ENCODE measurements at places on chromosomes 6 and 20.

- peaks cover 28% of the 10 kb centered on the region for H3K4me1 ChIP-seq
- H3K27me3 ChIP-seq: no peaks in the 10 kb centered on the region
- DNase-seq: no peak
- H3K36me3 ChIP-seq: no peaks in the 10 kb centered on the region
Measured at GRCh38 chr20:48159145-48160008, 374.1 kb upstream of the SULF2 start.

GRCh38 chr20:7981374-7981773 is 38.2 kb downstream of the TMX4 start:
- H3K36me3 ChIP-seq: peaks cover 7% of the 10 kb centered on the region
- H3K27ac ChIP-seq: no peak overlapping the region
- no peak for DNase-seq
- no peak overlapping the region for H3K4me3 ChIP-seq
- H3K4me1 ChIP-seq: no peaks in the 10 kb centered on the region
- no peaks in the 10 kb centered on the region for H3K27me3 ChIP-seq

DNA sequence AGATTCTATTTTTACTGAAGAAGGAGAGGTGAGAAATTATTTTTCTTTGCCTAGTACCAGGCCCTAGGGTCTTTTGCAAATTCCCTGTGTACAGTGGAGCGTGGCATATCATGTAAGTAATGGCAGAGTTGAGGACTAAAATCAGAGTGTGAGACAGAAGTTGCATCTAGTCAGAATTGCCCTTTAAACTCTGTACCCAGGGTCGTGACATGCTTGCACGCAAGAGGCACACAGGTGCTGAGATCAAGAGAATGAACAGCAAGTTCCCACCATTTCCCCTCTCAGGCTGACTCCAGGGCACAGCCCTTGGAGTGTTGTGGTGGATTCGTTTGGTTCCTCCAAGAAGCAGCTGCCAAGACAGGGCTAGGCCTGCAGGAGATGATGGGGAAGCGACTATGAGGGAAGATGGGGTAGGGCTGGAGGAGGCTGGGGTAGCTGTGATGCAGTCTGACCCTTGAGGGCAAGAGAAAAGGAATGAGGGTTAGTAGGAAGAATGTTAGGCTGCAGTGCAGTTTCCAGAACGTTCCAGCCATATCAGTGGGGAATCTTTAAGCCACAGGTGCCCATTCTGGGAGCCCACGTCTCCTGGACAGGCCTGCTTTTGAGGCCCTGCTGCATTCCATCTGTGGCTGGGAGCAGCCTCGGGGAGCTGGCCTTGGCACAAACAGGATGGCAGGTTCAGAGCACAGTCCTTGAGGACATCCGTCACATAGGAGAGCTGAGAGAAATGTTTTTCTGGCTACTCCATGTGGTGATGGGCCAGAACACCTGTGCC is 6.9 kb downstream of the NELFCD start:
- peaks cover 6% of the 10 kb centered on the region for H3K4me1 ChIP-seq
- no peaks in the 10 kb centered on the region for H3K27me3 ChIP-seq
- H3K4me3 ChIP-seq: no peak overlapping the region
- no peak for DNase-seq
- H3K27ac ChIP-seq: no peak overlapping the region

- no peak for DNase-seq
- no peak overlapping the region for H3K4me3 ChIP-seq
- no peaks in the 10 kb centered on the region for H3K36me3 ChIP-seq
Measured at GRCh38 chr6:155483858-155484257, 28.2 kb upstream of the NOX3 start.

All from spinal cord (tissue), 10 donors.